ENCODE measurements at places on chromosomes 2 and 18.

GRCh38 chr2:158734442-158734841, 60.7 kb upstream of the DAPL1 start:
- H3K4me3 ChIP-seq = no peak overlapping the region
- no peaks in the 10 kb centered on the region for H3K4me1 ChIP-seq
- no peak overlapping the region for H3K27ac ChIP-seq
- no peaks in the 10 kb centered on the region for H3K36me3 ChIP-seq
- DNase-seq = no peak
- no peaks in the 10 kb centered on the region for H3K27me3 ChIP-seq

GRCh38 chr18:48792611-48793380, 158.0 kb downstream of the SMAD7 start:
- H3K36me3 ChIP-seq = no peaks in the 10 kb centered on the region
- H3K27ac ChIP-seq = no peak overlapping the region
- H3K4me1 ChIP-seq = no peaks in the 10 kb centered on the region
- no peak for DNase-seq
- no peak overlapping the region for H3K4me3 ChIP-seq

GRCh38 chr2:46353509-46353908, 56.3 kb downstream of the EPAS1 start:
- no peaks in the 10 kb centered on the region for H3K36me3 ChIP-seq
- H3K27ac ChIP-seq = no peak overlapping the region
- DNase-seq = no peak

GRCh38 chr2:168239281-168239680, 8.1 kb downstream of the STK39 start:
- H3K4me1 ChIP-seq = peaks cover 19% of the 10 kb centered on the region
- H3K36me3 ChIP-seq = no peaks in the 10 kb centered on the region

GRCh38 chr2:24543252-24543651, 52.2 kb downstream of the NCOA1 start:
- H3K4me3 ChIP-seq = no peak overlapping the region
- H3K36me3 ChIP-seq = no peaks in the 10 kb centered on the region
- H3K27me3 ChIP-seq = no peaks in the 10 kb centered on the region
- no peaks in the 10 kb centered on the region for H3K4me1 ChIP-seq
- DNase-seq = no peak

DNA sequence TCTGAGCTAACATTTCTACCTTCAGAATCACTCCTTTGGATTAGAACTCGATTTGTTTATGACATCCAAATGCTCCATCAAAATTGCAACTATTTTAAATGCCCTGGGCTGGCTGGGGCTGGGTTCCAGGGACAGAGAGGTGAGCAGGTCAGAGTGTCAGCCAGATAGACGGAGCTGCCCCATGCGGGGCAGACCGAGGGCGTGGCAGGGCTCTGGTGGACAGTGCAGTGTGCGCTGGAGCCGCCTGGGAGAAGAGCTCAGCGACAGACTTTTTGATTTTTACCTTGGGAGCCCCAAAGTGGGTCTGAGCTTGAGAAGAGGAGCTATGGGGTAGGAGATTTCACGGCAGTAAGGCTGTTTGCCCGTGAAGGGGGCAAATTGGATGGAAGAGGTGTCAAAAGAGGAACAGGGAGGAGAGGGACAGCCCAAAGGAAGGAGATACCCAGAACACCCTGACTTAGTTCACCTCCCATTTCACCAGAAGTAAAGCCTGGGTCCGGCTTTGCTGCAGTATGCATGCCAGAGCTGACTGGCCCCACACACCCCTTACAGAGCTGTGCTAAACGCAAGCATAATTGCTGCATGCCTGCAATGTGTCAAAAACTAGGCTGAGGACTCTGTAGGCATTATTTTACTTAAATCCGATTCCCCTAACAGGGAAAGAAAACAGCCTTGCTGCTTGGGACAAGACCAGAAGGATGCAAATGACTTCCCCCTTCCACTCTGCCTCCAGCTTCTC, 33.7 kb downstream of the EN1 start:
- H3K4me3 ChIP-seq = no peak overlapping the region
- peak; percentile 9 for DNase-seq
- no peaks in the 10 kb centered on the region for H3K36me3 ChIP-seq
- H3K4me1 ChIP-seq = peaks cover 30% of the 10 kb centered on the region

DNA sequence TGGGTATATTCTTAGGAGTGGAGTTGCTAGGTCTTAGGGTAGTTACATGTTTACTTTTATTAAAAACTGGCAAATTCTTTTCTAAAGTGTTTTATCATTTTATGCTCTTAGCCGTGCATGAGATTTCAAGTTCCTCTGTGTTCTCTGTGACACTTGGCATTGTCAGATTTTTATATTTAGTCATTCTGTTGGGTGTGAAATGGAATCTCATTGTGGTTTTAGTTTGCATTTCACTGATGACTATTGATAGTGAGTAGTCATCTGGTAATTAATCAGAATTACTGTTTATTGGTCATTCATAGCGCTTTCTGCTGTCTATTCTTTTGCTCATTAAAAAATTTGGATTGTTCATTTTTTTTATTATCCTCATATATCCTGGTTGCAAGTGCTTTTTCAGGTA, 34.1 kb downstream of the RAB3GAP1 start:
- H3K4me3 ChIP-seq = no peak overlapping the region
- no peaks in the 10 kb centered on the region for H3K27me3 ChIP-seq
- no peak for DNase-seq
- no peak overlapping the region for H3K27ac ChIP-seq

DNA sequence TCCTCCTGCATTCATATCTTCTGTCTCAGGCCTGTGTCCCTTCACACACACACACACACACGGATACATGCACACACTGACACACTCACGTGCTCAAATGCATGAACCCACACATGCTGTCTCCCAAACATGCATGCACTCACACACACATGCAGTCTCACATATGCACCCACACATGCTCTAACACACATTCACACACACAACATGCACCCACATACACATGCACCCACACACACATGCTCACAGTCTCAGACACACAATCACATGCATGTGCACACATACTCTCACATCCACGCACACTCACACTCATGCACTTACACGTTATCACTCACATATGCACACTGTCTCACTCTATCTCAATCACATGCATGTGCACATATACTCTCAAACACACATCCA, 1.9 kb upstream of the CD226 start:
- no peak for DNase-seq
- no peaks in the 10 kb centered on the region for H3K36me3 ChIP-seq

- no peaks in the 10 kb centered on the region for H3K36me3 ChIP-seq
- H3K4me1 ChIP-seq = peaks cover 10% of the 10 kb centered on the region
- no peak overlapping the region for H3K27ac ChIP-seq
- no peak overlapping the region for H3K4me3 ChIP-seq
- no peak for DNase-seq
Measured at GRCh38 chr2:171180229-171180930, 19.7 kb upstream of the TLK1 start.

Measured in neural progenitor cell (in vitro differentiated cells).